ENCODE measurements at places on chromosomes 3 and 15.

- no peak for DNase-seq
These were observed 419.5 kb downstream of the NAALADL2 start for GRCh38 chr3:175278680-175279079.

- DNase-seq, result no peak
These were observed 16.2 kb upstream of the TMEM40 start for GRCh38 chr3:12775226-12775625.

- no peak for DNase-seq
These were observed 97.1 kb downstream of the CPN2 start for GRCh38 chr3:194254040-194254439.

DNA sequence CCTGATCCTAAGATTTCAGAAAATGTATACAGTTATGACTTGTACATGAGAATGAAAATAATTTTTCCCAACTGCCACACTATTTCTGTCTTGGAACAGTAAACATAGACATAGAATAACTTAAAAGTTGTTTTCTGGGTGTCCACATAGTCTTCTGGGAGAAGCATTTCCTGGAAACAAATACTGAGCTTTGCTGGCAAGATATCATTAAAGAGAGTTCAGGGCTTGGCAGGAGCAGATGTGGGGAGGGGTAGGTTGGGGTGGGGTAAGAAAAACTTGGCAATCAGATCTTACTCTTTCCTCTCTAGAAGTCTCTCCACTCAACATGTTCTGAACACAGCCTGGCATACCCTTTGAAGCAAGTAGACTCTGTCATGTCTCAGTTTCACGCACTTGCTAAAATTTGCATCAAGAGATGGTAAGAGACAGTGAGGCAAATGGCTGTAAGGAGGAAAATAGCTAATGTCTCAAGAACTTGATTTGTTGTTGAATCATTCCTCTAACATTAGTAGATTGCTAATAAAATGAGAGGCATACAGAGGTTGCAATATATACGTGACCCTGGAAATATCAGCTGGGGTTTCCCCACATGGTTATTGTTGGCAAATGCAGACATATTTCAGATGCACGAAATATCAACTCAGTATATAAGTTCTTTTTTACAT, 27.3 kb upstream of the ABI3BP start:
- no peak for DNase-seq
